Calu3 (cell line): ENCODE measurements at places on chromosomes 12 and 14. TPM values are rescaled to one million over a fixed set of nuclear protein-coding genes. Genes with fewer than 3 reads are reported as not detected.

The AGAP2 gene
- 0.57 and 0.59 TPM in 2 replicates for total RNA-seq

The TAOK3 gene
- total RNA-seq = 39.1 and 44.1 TPM in 2 replicates

GRCh38 chr12:59742841-59743240 lies 147.0 kb downstream of the SLC16A7 start:
- no peak for DNase-seq
- no peaks in the 10 kb centered on the region for H3K36me3 ChIP-seq
- H3K4me3 ChIP-seq = no peak overlapping the region
- H3K27ac ChIP-seq = no peak overlapping the region
- no peaks in the 10 kb centered on the region for H3K4me1 ChIP-seq

DNA sequence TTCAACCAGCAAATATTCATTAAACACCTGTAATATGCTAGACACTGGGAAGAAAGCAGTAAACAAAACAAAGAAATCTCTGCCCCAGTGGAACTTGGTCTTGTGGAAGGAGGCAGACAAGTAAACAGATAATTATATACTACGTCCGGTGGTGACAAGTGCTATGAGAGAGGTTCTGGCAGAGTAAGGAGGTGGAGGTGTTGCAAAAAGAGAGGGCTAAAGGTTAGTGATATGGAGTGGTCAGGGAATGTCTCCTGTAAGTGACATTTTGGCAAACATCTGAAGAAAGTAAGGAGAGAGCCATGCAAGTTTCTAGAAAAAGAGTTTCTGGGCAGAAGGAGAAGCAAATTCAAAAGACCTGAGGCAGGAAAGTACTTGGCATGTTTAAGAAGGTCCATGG lies 73.4 kb downstream of the RIC8B start:
- no peaks in the 10 kb centered on the region for H3K27me3 ChIP-seq
- no peak overlapping the region for H3K27ac ChIP-seq
- H3K4me3 ChIP-seq = no peak overlapping the region

DNA sequence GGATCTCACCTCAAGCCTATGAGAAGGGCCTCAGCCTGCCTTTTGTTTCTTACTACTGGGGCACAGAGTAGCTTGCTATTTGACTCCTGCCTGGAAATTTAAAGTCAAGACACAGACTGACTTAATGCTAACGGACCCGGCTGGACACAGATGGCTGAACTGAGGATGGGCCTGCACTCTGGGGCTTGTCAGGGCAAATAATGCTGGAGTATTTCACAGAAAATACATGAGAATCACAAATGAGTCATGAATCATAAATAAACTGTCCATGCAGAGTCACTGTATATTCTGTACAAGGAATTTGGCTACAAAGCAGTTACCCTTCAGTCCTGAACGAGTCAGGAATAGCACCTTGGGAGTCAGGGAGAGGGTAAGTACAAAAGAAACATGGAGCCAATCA lies 683.2 kb upstream of the FOXG1 start:
- no peak for DNase-seq
- no peaks in the 10 kb centered on the region for H3K27me3 ChIP-seq
- no peak overlapping the region for H3K4me3 ChIP-seq
- no peak overlapping the region for H3K27ac ChIP-seq

The DCAF11 gene
- 58.2 and 63.4 TPM in 2 replicates for total RNA-seq

GRCh38 chr14:63564318-63564717 lies 21.1 kb upstream of the PPP2R5E start:
- H3K4me1 ChIP-seq = peaks cover 18% of the 10 kb centered on the region
- no peaks in the 10 kb centered on the region for H3K27me3 ChIP-seq
- no peak overlapping the region for H3K27ac ChIP-seq
- DNase-seq = peak; percentile 31
- no peak overlapping the region for H3K4me3 ChIP-seq

DNA sequence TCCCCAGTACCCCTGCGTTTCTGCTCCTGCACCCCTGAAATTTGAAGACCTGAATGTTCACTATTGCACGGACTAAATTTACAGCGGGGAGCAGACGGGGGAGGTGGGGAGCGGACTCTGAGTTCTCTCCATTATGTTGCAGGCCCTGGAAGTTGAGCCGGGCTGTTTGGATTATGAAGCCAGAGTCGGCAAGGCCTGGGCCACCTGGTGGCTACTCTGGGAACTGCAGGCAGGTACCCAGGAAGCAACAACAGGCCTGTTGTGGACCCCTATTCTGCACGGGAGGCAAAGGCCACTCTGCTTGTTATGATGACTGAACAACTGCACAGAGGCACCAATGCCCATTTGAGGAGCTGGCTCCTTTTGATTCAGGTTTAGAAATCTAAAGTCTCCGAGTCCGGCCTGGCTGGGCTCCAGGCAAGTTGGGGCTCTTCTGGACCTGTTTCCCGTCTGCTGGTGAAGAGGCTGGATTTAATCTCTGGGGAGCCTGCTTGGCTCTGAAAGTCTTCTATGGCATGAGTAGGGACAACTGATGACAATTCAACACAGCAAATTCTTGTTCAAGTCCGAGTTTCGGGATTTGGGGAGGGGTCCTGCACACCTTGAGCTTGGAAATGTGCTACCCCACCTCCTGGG lies 34.1 kb upstream of the FAM181A start:
- no peaks in the 10 kb centered on the region for H3K36me3 ChIP-seq
- DNase-seq = peak; percentile 85
